Memory B cell (primary cell): ENCODE measurements at places on chromosomes 4 and X.

DNA sequence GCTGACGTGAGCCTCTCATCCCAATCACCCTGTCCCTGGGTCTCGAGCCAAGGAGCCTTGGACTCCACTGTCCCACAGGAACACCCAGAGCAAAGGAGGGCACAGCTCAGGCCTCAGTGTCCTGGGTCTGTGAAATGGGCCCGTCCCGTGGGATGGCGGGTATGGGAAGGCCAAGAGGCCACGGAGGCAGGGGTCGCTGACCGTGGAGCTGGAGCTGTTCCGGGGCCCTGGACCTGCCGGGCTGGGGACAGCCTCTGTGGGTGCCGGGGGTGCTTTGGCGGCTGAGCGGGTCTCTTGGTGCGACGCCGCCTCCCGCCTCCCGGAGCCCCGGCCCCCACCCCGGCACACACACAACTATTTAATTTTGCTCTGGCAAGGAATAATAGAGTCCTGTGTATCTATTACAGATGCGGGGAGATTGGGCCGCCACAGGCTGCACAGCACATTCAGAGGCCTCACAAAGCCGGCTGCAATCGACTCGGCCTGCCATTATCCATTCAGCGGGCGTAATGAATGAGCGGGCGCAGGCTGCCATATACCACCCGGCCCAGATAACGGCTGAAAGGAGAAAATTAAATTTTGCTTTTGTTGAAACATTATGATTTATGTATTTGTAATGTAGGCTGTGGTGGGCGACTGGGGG, 83.9 kb upstream of the NKX1-1 start:
- H3K27me3 ChIP-seq: peaks cover 10% of the 10 kb centered on the region
- DNase-seq: no peak
- no peak overlapping the region for H3K27ac ChIP-seq
- no peak overlapping the region for H3K4me3 ChIP-seq

- no peaks in the 10 kb centered on the region for H3K27me3 ChIP-seq
- H3K4me1 ChIP-seq: no peaks in the 10 kb centered on the region
- DNase-seq: no peak
Measured at GRCh38 chr4:52260514-52261210, 209.6 kb downstream of the SPATA18 start.

DNA sequence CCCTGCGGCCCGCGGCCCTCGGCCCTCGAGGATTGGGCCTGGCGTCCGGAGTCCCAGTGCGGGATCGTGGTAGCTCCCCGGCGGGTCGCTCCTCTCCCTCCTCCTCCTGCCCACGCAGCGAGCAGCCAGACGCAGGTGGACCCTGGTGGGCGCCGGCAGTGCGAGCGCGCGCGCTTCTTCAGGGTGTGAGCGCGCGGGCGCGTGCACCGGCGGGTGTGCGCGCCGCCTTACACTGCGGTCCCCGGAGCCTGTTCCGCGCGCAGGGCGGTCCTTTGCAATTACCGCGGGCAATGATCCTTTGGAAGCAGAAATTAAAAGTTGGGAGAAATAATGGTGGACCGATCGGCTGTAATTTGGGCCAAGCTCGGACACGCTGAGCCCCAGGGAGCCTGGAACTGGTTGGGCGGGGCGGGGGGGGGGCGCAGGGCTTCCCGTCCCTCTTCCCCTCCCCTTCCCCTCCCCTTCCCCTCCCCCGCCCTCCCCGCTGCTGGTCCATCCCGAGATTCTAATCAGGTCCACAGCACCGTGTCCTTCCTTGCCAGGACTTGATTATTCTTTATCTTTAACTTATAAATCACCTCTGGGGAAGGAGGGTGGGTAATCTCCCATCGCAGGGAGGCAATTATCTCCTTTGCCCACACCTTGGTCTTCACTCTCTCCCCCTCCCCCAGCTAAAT, 1.6 kb upstream of the NKX1-1 start:
- H3K27ac ChIP-seq: peak overlapping the region; percentile 79
- H3K36me3 ChIP-seq: no peaks in the 10 kb centered on the region
- no peak for DNase-seq

- no peaks in the 10 kb centered on the region for H3K36me3 ChIP-seq
- H3K4me3 ChIP-seq: no peak overlapping the region
- H3K27ac ChIP-seq: no peak overlapping the region
Measured at GRCh38 chr4:84481077-84481859, 17.8 kb downstream of the NKX6-1 start.

DNA sequence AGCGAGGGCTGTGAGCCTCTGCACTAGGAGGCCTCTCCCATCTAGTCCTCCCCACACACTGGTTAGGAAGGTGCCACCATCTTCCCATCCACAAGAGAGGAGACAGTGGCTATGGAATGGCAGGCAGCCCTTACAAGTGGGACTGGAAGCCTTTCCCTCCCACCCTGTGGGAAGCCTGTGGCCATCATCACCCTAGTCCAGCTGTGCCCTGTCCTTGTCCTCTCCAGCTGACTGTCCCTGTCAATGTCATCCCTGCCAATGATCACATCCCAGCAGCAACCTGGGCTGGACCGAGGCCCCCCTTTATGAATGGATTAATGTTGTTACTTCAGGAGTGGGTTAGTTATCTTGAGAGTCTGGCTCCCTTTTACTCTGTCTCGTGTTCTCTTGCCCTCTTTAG, 52.8 kb downstream of the NYX start:
- peaks cover 1% of the 10 kb centered on the region for H3K27me3 ChIP-seq
- H3K4me1 ChIP-seq: no peaks in the 10 kb centered on the region
- H3K36me3 ChIP-seq: peaks cover 2% of the 10 kb centered on the region
- H3K27ac ChIP-seq: no peak overlapping the region

- H3K4me1 ChIP-seq: no peaks in the 10 kb centered on the region
- peaks cover 2% of the 10 kb centered on the region for H3K36me3 ChIP-seq
- no peak overlapping the region for H3K4me3 ChIP-seq
- H3K27ac ChIP-seq: no peak overlapping the region
Measured at GRCh38 chr4:24497221-24497620, 87.1 kb downstream of the DHX15 start.

- no peaks in the 10 kb centered on the region for H3K4me1 ChIP-seq
- DNase-seq: no peak
- H3K27me3 ChIP-seq: no peaks in the 10 kb centered on the region
- no peak overlapping the region for H3K4me3 ChIP-seq
- H3K27ac ChIP-seq: no peak overlapping the region
- peaks cover 2% of the 10 kb centered on the region for H3K36me3 ChIP-seq
Measured at GRCh38 chrX:38939067-38939466, 137.8 kb downstream of the MID1IP1 start.

- H3K4me3 ChIP-seq: no peak overlapping the region
- no peak for DNase-seq
- H3K4me1 ChIP-seq: no peaks in the 10 kb centered on the region
Measured at GRCh38 chr4:159698336-159698735, 595.5 kb downstream of the RAPGEF2 start.

GRCh38 chr4:139501117-139501516, 47.2 kb downstream of the RAB33B start:
- no peak overlapping the region for H3K4me3 ChIP-seq
- H3K4me1 ChIP-seq: no peaks in the 10 kb centered on the region
- H3K27ac ChIP-seq: no peak overlapping the region
- DNase-seq: no peak

- H3K4me3 ChIP-seq: no peak overlapping the region
- no peaks in the 10 kb centered on the region for H3K36me3 ChIP-seq
- H3K27me3 ChIP-seq: no peaks in the 10 kb centered on the region
Measured at GRCh38 chrX:17913801-17914200, 52.7 kb upstream of the RAI2 start.

DNA sequence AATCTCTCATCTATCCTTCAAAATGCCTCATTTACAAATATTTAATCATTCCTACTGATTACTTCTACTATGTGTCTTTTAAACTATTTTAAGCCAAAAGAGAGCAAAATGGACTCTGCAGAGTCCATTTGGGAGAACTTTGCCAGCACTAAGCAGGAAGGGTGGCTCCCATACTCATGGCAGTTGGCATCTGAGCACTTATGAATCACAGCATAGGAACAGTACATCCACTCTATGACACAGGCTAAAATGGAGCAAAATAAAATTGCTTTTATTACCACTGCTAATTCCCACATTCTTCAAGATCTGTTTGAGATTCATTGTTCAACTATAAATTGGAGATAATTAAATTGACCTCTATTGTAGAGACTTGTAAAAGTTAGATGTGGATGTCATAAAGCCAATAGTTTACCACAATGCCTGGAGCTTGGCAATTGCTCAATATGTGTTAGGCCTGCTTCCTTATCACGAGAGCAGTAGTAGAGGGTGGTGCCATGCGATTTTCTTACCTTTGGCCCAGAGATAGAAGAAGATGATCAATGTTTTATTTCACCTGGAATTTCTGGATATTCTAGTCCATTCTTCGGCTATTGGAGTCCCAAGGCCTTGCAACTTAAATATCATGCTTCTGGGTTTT, 19.1 kb downstream of the HPGD start:
- no peaks in the 10 kb centered on the region for H3K27me3 ChIP-seq
- DNase-seq: no peak
- no peaks in the 10 kb centered on the region for H3K36me3 ChIP-seq
- H3K4me1 ChIP-seq: no peaks in the 10 kb centered on the region

GRCh38 chr4:2071912-2072867, 13.1 kb downstream of the NAT8L start:
- DNase-seq: no peak
- H3K4me1 ChIP-seq: peaks cover 3% of the 10 kb centered on the region
- H3K27ac ChIP-seq: no peak overlapping the region
- peaks cover 6% of the 10 kb centered on the region for H3K27me3 ChIP-seq
- no peak overlapping the region for H3K4me3 ChIP-seq

GRCh38 chr4:1992468-1993168, 16.2 kb downstream of the NELFA start:
- H3K4me3 ChIP-seq: no peak overlapping the region
- peaks cover 21% of the 10 kb centered on the region for H3K36me3 ChIP-seq
- H3K27ac ChIP-seq: no peak overlapping the region

DNA sequence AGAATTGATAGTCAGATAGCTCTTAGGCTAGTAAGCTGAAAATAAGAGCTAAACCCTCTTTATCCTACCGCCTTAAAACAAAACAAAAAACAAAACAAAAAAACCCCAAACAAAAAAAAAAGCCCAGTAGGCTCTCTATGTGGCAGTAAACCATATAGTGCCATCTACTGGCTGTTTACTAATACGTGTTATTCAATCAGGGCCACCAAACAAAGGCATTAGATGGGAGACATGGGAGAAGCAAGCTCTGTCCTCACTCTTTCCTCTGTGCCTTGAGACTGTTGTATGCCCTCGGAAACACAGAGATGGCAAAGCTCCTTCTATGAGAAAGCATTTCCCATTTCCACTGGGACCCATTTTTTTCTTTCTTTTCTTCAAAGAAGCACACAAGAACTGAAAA, 148.8 kb upstream of the MID1 start:
- no peak overlapping the region for H3K4me3 ChIP-seq
- no peak for DNase-seq
- no peaks in the 10 kb centered on the region for H3K27me3 ChIP-seq
- H3K27ac ChIP-seq: no peak overlapping the region

DNA sequence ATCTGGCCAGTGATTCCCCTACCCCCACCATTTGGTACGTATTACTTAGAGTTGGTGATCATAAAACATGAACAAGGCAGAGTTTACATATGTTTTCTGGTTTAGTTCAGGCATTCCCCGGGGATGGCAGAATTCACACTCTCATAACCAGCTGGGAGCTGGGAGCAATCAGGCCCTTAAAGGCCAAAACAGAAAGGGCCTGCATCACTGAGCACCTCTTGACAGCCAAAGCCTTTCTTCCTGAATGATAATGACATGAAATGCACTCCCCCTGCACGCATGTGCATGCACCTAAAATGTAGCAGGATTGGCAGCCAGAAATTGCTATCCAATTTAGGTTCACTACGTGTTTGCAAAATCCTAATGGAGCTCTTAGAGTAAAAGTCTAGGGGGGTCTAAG, 235.4 kb downstream of the GPC3 start:
- H3K4me1 ChIP-seq: no peaks in the 10 kb centered on the region
- no peaks in the 10 kb centered on the region for H3K27me3 ChIP-seq
- H3K4me3 ChIP-seq: no peak overlapping the region
- no peaks in the 10 kb centered on the region for H3K36me3 ChIP-seq
- no peak for DNase-seq

- H3K36me3 ChIP-seq: no peaks in the 10 kb centered on the region
- no peak for DNase-seq
- H3K4me1 ChIP-seq: no peaks in the 10 kb centered on the region
- H3K27me3 ChIP-seq: peaks cover 8% of the 10 kb centered on the region
- no peak overlapping the region for H3K27ac ChIP-seq
Measured at GRCh38 chrX:10526451-10526850, 93.9 kb downstream of the MID1 start.

GRCh38 chr4:59175617-59176016, 2024.5 kb upstream of the ADGRL3 start:
- H3K4me1 ChIP-seq: no peaks in the 10 kb centered on the region
- H3K27me3 ChIP-seq: no peaks in the 10 kb centered on the region
- H3K36me3 ChIP-seq: no peaks in the 10 kb centered on the region
- H3K27ac ChIP-seq: no peak overlapping the region

DNA sequence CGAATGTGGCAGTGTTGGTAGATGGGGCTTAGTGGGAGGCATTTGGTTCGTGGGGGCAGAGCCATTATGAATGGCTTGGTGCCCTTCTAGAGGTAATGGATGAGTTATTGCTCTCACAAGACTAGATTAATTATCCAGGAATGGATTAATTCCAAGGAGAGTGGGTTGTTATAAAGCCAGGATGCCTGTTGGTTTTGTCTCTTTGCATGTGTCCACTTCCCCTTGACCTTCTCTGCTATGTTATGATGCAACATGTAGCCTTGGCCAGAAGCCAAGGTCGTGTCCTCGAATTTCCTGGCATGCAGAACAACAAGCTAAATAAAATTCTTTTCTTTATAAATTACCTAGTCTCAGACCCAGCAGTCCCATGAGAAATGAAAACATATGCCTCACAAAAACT, 111.2 kb upstream of the PLS3 start:
- DNase-seq: no peak
- no peaks in the 10 kb centered on the region for H3K4me1 ChIP-seq
- no peaks in the 10 kb centered on the region for H3K36me3 ChIP-seq

DNA sequence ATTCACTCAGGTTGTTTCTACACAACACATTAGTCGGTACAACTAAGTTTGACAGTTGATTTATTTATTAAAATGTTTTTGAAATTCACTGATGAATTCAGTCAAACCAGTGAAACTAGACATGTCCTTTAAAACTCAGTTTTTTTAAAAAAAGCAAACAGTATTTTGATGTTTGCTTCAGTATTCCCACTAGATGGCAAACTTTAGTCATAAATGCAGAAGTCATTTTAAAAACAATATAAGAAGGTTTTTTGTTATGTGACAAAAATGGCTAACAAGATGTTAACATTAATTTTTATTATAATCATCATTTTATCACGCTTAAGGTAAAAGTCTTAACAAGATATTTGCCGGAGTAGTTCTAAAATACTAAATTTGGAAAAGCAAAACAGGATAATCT, 1337.8 kb upstream of the DIAPH2 start:
- no peak overlapping the region for H3K4me3 ChIP-seq
- no peaks in the 10 kb centered on the region for H3K4me1 ChIP-seq
- no peak for DNase-seq
- no peak overlapping the region for H3K27ac ChIP-seq
